ENCODE measurements at places on chromosomes 11 and 22. TPM values are rescaled to one million over a fixed set of nuclear protein-coding genes. Genes with fewer than 3 reads are reported as not detected.

GRCh38 chr22:25452116-25452700 lies 112.3 kb upstream of the GRK3 start:
- DNase-seq, result no peak

DNA sequence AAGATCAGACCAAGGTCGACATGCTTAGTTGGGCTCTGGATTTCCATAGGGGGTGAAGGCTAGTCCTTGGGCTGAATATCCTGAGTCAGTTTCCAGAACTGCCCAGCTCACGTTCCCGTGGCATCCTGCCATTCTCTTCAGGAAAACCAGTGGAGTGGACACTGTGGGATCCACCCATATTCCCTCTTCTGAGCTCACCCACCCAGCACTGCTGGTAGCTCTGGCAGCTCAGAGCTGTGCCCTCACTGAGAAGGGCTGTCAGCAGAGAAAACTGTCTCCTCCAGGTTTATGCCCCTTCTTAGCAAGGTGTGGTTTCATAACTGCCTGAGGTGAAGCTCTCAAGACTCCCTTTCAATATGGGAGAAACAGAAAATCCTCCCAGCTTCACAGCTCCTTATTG lies 111.7 kb downstream of the GGTLC2 start:
- no peak for DNase-seq

Gene LRRC74B
- total RNA-seq, result not detected

Gene AIFM3
- total RNA-seq, result 0.39 TPM

Gene OR52E8
- total RNA-seq, result not detected

DNA sequence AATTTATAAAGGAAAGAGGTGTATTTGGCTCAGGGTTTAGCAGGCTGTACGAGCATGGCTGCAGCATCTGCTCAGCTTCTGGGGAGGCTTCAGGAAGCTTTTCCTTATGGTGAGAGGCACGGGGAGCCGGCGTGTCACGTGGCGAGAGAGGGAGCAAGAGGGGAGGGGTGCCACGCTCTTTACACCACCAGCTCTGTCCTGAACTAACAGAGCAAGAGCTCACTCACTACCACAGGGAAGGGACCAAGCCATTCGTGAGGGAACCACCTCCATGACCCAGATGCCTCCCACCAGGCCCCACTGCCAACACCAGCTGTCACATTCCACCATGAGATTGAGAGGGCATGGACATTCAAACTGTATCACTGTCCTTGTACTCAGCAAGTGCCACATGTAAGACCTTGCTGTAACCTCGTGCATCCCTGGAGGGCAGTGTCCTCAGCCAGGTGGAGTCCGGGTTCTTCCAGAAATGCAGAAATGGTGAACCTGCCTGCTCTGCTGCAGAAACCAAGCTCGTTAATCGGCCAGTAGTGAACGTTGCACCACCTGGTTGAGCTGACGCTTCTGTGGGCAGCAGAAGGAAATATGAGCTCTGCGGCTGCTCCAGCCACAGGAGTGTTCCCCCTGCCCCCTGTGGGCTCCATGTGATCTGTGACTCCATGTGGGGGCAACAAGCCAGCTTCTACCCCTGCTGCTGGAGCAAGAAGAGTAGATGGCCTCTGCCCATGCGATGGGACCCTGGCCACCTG lies 368.6 kb downstream of the TBC1D22A start:
- no peak for DNase-seq

Gene SCGB2A2
- not detected for total RNA-seq

- DNase-seq, result peak; percentile 5
Observed at GRCh38 chr22:45868571-45869339, 108.2 kb downstream of the WNT7B start.

DNA sequence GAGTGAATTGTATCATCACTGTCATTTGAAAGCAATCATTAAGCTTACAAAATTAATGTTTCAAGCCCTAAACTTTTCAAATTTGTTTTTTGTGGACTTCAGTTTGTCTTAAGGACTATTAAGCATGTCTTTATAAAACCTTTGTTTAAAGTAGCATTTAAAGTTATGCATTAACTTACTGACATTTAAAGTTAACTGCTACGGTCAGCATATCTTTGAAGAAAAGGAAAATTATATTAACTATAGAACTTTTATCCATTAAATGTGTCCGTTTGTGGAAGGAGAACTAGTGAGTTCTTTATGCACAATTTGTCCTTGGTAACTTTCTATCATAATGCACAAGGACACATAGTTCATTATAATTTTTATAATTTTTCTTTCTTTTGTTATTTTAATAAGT lies 103.4 kb downstream of the FANCF start:
- no peak for DNase-seq

Gene RAB36
- 0.64 TPM for total RNA-seq

DNA sequence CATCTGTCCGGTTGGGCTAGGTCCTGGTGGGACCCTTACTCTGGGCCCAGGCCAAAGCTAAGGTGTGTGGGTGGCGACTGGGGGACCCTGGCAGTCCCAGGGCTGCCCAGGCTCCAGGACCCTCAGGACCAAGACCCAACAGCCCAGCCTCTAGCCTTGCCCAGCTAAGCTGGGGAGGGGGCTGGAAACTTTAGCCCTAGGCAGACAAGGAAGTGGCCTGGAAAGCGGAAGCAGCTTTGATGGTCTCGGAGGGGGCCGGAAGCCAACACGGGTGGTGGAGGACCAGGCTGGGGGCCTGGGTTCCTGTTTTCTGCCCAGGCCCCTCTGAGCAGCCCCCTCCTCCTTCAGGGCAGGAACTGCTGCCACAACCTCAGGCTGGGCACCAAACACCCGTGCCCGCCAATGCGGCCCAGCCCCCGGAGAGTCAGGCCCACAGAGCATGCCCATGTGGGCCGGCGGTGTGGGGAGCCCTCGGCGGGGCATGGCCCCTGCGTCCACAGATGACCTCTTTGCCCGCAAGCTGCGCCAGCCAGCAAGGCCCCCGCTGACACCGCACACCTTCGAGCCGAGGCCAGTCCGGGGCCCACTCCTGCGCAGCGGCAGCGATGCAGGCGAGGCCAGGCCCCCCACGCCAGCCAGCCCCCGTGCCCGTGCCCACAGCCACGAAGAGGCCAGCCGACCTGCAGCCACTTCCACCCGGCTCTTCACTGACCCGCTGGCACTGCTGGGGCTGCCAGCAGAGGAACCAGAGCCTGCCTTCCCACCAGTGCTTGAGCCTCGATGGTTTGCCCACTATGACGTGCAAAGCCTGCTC lies 2.8 kb downstream of the SIPA1 start:
- peak; percentile 41 for DNase-seq

Gene OR10D3
- not detected for total RNA-seq

GRCh38 chr11:130785380-130786116 lies 130.7 kb downstream of the SNX19 start:
- DNase-seq, result no peak
